SK-N-DZ (cell line): ENCODE measurements at places on chromosomes 5 and 9.

GRCh38 chr5:66666778-66667177, 70.6 kb downstream of the MAST4 start:
- DNase-seq = no peak

DNA sequence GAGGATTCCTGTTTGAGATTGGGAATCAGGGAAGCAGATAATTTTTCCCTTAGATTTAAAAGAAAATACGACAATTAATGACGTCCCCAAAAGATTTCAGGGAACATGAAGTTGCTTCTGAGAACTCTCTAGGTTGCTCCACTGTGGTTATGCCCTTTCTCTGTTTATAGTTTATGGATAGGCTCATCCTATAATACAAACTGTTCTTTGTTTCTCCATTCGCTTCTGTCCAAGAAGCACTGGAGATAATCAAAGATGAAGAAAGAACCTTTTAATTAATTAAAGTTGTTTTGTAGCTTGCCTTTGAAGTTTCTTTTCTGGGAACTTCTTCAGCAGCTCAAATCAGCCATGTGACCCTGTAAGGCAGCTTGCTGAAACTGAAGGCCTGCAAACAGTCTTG, 87.5 kb downstream of the CHSY3 start:
- DNase-seq = no peak

DNA sequence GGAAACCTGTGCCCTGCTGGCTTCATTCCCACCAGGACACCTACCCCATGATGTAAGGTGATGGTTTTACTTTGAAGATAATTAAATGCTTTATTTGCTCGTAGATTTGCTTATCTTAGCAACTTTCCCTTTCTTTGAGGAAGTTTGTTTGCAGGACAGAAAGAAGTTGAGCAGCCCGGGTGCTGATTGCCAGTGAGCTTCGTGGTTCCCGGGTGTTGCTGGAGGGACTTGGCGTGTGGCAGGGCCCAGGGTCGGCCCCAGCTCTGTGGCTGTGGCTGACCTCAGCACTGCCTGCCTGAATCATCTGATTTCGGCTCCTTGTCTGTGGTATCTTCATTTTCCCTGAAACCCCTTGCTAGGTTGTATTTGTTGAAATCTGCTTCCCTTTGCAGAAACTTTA, 8.7 kb downstream of the POMT1 start:
- no peak for DNase-seq

DNA sequence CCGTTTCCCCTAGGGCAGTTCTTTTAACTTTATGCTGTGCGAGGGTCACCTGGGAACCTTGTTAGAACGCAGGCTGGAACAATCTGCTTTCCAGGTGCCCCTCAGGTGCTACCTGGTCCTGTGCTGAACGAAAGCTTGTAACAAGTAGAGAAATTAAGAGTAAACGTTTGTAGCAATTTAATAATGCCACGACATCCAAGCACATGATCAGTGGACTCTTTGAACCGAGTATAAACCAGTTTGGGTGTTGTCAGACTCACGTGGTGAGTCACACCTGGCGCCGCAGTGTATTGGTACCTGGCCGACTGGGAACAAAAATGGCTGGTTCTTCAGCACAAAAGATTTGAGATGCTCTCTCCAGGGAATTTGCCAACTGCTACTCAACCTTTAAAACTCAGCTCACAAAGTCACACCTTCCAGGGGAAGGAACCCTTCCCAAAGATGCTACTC, 926 bp upstream of the MYO10 start:
- DNase-seq = no peak

- no peak for DNase-seq
These were observed 92.2 kb downstream of the PDE8B start for GRCh38 chr5:77302653-77303052.

DNA sequence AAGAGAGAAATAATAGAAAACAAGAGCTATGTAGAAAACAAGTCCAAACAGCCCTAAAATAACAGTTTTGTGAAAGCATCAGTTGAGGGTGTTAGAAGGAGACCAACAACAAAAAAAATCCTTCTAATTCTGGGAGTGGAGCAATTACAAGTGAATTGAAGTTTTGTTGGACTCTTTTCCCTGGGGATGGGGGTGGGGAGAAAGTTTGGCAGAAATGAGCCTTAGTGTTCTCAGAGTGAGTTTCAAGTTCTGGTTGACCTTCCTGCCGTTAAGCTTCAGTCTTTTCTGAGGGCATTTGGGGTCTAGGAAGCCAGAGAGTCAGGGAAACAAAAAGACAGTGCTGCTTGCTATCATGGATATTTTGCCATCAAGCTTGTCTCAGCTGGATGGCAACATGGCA, 106.3 kb upstream of the TRIM32 start:
- DNase-seq = no peak

- no peak for DNase-seq
These were observed 48.4 kb upstream of the SNAPC3 start for GRCh38 chr9:15374310-15374709.
